ENCODE measurements at places on chromosomes 5 and 9.
A peak's percentile ranks its signal among the peaks of the same experiment; 100 is the strongest.

- H3K4me1 ChIP-seq = peaks cover 20% of the 10 kb centered on the region
- H3K36me3 ChIP-seq = peaks cover 22% of the 10 kb centered on the region
- peak overlapping the region; percentile 94 for H3K27ac ChIP-seq
- peak; percentile 64 for DNase-seq
- peak overlapping the region; percentile 92 for H3K4me3 ChIP-seq
Observed at GRCh38 chr9:110048976-110049698, 158.8 kb downstream of the C9orf152 start.

GRCh38 chr9:107707428-107707837, 217.9 kb upstream of the KLF4 start:
- DNase-seq = no peak
- H3K36me3 ChIP-seq = no peaks in the 10 kb centered on the region
- H3K4me1 ChIP-seq = peaks cover 51% of the 10 kb centered on the region

- DNase-seq = no peak
- no peak overlapping the region for H3K27ac ChIP-seq
- no peak overlapping the region for H3K4me3 ChIP-seq
- H3K4me1 ChIP-seq = no peaks in the 10 kb centered on the region
Observed at GRCh38 chr5:14343376-14343775, 200.2 kb downstream of the TRIO start.

DNA sequence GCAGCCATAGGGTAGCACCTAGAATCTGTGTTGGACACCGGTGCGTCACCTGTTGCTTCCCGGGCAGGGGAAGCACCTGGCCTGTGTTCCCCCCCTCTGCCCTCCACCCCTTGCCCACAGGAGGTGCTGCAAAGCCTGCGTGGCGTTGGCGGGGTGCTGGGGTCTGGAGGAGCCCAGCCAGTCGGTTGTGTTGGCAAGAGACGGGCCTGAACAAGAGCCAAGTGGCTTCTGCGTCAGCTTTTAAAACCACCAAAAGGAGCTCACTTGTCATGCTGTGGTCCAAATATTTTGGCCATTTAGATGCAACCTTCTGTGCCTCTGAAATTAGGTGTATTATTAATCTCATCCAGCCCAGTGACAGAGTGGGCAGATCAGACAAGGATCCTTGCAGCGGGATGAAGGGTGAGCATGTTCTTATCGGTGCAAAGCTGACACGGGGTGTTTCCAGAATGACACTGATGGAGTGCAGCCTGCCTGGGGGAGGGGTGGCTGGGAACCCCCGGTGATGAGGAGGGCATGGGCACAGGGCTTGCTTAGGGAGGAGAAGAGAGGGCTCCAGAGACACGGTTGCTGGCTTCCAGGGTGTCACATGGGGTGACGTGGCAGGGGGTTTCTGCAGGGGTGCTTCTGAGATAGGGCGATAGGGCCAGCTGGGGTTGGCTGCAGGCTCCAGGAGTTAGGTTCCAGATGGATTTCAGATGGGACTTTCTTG, 9.7 kb upstream of the RXRA start:
- H3K27ac ChIP-seq = no peak overlapping the region
- H3K36me3 ChIP-seq = no peaks in the 10 kb centered on the region
- H3K4me1 ChIP-seq = no peaks in the 10 kb centered on the region
- H3K4me3 ChIP-seq = no peak overlapping the region

DNA sequence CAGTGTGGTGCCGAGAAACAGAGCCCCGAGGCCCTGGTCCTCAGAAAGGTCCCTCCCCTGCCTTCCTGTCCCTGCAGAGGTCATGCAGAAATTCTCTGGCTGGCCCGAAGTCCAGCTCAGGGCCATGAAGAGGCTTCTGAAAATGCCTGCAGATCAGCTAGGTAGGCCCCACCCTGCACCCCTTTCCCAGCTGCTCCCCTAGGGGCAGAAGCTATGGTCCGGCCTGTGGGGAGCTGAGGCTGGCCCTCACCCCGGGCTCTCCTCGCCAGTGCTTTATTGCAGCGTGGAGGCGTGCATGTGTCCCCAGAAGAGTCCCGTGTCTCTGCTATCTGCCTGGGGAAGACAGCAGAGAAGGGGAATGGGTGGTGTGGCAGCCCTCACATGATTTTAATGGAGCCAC, 19.9 kb downstream of the REXO4 start:
- no peak overlapping the region for H3K4me3 ChIP-seq
- H3K36me3 ChIP-seq = no peaks in the 10 kb centered on the region
- H3K27me3 ChIP-seq = no peaks in the 10 kb centered on the region

DNA sequence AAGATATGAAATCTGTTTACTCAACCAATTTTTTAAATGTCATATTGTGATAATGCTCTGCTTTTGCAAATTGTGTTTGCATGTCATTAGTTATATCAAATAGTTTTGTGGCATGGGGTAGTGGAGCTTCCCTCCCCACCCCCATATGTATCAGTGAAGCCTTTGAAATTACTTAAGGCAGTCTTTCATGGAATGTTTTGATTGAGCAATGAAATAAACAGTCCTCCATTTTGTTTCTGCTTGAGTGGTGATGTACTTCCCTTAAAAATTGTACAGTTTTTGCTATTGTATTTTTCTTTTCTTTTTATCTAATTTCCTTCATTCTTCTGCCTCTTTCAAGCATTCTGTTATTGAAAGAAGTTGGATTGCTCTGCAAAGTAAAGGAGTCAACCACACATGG, 3.5 kb downstream of the SOWAHA start:
- no peak overlapping the region for H3K27ac ChIP-seq
- DNase-seq = no peak
- H3K36me3 ChIP-seq = no peaks in the 10 kb centered on the region
- H3K4me3 ChIP-seq = no peak overlapping the region
- peaks cover 4% of the 10 kb centered on the region for H3K4me1 ChIP-seq
